ENCODE measurements at places on chromosomes 4 and X.

- DNase-seq, result no peak
Observed at GRCh38 chrX:72621163-72621562, 48.5 kb upstream of the HDAC8 start.

GRCh38 chr4:181301735-181302710 lies 941.2 kb upstream of the TENM3 start:
- DNase-seq, result no peak

DNA sequence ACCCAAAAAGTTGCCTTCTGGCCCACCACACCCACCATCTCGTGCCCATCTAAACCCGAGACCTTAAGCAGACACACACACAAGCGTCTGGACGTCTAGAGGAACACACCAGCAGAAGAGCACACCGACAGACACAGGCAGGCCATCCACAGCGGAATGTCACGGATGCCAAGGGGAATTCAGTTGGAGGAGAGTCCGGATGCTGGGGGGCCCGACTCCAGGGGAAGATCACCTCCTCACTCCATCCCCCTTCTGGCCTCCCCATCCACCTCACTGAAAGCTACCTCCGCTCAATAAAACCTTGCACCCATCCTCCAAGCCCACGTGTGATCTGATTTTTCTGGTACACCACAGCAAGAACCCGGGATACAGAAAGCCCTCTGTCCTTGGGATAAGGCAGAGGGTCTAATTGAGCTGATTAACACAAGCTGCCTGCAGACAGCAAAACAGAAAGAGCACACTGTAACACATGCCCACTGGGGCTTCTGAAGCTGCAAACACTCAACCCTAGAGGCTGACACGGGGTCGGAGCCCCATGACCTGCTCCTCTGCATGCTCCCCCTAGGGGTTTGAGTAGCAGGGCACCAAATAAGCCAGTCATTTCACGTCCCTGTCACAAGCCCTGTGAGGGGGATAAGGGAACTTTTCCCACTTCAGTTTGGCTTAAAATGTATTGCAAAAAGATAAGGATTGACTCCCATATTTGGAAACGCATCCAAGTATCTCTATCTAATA lies 339.6 kb upstream of the PCDH10 start:
- no peak for DNase-seq

DNA sequence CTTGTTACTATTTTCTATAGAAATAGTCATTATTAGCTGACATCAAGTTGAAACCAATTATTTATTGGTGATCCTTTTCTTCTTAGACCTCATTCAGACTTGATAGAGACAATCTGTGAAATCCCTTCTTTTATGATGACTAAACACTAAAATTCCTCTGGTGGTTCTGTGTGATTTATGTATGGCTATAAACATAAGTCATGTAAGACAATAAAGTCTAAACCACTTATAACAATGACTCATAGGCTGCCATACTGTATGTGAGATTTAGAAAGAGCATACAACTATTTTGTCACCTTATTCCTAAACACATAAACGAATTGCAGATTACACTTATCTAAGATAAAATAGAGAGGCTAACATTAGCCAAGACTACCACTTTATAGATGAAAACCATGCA lies 101.1 kb upstream of the PRR32 start:
- no peak for DNase-seq

DNA sequence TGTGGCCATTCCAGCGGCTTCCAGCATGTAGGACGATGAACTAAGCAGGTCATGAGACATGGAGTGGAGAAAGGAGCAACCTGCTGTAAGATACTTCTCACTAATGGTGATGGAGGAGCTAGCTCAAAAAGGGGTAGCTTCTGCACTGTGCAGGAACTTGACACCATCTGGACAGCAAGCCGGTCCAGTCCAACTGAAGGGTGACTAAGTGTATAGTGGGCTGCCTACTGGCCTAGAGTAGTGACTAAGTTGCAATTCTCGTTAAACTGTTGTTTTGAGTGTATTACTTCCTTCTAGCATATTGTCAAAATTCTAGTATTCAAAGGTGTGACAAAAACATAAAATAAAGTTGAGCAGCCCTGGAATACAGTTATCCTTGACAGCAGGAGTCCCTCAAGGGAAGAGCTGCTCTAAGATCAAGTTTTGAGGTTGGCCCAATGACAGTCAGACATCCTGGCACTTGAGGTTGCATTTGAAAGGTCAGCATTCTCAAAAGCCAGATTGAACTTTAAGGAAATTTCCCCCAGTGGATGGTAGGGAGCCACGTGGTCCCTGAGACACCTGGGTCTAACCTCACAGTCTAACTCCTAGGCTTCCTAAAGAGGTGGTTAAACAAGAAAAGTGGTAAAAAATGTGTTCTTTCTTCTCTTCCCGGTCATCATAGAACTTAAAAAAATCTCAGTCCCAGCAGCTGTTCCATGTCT lies 8.0 kb downstream of the CETN2 start:
- no peak for DNase-seq

DNA sequence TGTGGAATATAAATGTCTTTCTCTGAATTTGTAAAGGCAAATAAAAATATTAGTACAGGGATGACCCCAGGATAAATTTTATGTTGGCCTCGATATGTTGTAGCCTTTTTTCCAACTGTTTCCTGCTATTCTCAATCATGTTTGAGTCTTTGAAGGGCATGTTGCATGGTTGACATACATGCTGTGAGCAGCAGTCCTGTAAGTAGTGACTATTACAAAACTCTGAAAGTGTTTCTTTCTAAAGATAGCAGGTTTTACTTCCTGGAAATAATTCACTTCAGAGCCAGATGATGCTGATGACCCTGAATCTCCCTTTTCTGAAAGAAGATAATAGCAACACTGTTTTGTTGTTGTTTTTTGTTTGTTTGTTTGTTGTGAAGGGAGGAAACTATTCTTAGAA lies 393.0 kb upstream of the GNPDA2 start:
- no peak for DNase-seq

DNA sequence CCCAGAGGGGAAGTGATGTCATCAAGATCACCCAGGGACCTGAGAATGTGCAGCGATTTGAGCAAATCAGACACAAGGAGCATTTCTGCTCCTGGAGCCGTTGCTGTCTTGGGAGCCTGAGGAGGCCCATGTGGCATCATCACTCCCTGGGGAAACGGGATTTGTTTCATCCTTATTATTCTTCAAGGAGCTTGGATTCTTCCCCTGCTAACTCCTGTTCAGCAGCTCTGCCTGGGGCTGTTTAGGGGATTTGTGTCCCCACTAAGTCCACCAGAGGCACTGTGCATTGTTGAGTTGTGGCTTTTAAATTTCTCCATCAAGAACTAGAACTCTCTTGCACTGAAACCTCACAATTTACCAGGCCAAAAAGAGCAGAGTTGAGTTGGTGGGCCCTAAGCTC lies 104.2 kb upstream of the MSX1 start:
- DNase-seq, result no peak

DNA sequence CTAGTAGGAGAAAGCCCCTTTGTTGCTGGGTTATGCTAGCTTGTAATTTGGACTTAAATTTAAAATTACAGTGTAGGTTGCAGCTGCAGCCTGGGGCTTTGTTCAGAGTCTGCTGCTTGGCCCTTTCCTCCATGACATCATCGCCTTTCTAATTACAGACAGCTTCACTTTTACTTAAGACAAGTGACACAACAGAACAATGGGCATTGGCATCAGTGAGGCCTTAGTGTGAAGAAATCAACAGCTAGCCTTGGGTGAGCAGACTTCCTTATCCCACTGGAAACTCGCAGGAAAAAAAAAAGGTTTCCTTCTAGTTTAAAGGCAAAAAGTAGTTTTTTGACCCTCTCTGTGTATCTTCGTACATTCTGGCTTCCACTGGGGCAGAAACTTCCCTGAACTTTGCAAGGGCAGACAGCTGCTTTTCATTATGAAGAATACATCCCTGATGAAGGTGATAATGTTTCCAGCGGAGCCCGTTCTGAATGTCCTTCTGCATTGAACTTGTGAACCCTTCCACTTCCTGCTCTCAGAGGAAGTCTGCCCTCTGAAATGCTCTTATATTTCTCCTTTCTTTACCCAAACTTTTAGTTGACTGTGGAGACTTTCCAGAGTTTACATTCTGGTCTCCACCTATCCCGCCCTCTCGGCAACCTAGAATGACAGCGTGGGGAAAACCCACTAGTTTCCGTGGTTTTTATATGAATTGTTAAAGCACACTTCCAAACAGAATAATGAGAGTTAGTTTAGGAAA lies 123.2 kb upstream of the FAM9C start:
- DNase-seq, result peak; percentile 15

GRCh38 chr4:77893451-77893850 lies 30.8 kb downstream of the MRPL1 start:
- no peak for DNase-seq

- DNase-seq, result no peak
Observed at GRCh38 chrX:21883258-21883657, 27.5 kb downstream of the YY2 start.

- no peak for DNase-seq
Observed at GRCh38 chr4:33482773-33483172, 2761.5 kb downstream of the ARAP2 start.

GRCh38 chr4:152462047-152462446 lies 73.8 kb downstream of the FBXW7 start:
- no peak for DNase-seq

DNA sequence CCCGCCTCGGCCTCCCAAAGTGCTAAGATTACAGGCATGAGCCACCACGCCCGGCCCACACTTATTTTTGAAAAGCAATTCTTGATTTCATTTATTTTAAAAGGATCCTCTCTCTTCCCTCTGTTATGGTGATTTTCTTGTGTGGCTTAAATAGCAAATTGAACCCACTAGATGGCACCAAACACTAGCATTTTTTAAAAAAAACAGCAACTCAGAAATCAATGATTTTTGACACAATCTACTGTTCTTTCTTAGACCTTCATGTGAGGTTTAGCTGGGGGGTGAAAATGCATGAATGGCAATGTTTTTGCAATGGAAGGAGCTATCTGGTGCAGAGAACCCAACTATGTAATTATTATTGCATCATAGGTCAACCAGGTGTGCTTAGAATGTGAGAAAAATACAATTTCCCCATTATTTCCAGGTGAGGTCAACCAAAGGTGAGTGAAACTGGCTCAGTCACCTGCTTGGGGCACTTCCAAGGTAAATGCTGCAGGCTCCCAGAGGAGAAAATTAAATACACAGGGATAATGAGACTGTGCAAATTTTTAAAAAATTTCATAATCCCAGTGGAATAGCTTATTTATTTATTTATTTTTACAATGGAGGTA lies 226.7 kb upstream of the PRKX start:
- no peak for DNase-seq

GRCh38 chr4:10157478-10158332 lies 41.1 kb upstream of the WDR1 start:
- DNase-seq, result peak; percentile 36

- DNase-seq, result no peak
Observed at GRCh38 chr4:85005865-85006377, 39.4 kb upstream of the WDFY3 start.

DNA sequence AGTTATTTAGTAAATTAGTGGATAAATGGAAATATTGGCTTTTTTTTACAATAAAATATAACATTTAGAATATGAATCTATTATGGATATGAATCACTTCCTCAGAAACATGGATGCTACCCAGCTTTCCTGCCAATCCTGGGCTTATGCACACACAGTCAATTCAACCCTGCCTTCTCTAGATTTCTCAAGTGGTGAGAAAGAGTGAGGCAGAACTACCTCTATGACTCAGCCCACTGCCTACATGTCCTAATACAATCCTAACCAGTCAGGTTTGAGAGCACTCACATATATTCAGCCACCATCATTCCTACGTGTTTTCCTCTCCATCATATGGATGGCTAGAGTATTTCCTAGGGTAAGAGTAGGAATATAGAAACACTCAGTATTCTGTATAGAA lies 91.1 kb upstream of the ANKRD50 start:
- DNase-seq, result no peak

- DNase-seq, result no peak
Observed at GRCh38 chr4:111466811-111467604, 678.2 kb upstream of the FAM241A start.

DNA sequence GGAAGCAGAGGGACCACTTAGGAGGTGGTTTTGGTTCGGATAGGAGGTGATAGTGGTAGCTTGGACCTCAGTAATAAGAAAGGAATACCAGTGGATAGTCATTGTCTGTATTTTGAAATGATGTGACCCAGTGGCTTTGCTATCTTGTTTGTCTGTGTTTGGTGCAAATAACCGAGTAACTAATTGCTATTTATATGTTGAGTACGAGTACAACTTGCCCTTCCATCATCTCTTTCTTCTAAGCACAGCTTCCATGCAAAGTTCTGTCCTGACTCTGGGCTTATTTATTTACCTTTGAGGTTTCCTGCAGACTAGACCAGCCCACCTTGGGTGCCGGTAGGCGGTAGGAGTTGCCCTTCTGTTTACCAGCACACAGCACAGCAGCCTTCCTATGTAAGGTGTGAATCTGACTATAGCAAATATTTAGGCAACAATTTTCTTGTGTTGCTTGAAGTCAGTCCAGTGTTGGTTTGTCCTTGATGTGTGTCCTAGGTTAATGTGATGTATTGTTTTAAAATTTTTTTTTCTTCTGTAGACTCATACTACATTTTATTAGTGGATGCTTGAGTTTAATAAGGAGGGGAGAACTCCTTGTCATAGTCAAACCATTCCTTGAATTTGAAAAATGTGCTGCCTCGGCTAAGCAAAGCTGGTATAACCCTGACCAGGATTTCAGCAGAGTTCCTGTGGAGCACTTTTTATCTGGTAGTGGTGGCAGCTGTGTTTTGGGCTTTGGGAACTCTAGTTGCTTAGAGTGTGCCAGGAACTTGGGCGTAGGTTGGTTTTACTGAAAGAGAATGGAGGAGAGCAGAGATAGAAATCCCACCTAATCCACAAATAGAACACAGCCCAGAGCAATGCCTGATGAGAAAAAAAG lies 21.9 kb downstream of the PTTG2 start:
- DNase-seq, result no peak

DNA sequence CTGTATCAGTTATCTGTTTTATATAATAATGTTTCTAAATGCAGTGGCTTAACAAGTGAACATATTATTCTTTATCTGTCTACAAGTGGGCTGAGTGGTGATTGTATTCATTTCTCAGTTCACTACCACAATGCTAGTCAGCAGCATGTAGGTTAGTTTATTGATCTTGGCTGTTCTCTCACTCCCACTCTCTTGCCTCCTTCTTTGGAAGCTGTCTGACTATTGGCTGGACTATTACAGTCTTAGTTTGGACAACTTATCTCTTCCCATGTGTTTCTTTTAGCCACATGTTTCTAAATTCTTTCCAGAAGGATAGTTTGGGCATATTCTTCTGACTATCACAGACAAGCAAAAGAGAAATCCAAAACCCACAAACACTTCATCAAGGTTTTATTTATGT lies 459.5 kb upstream of the AGA start:
- no peak for DNase-seq

- no peak for DNase-seq
Observed at GRCh38 chrX:53362449-53362848, 60.0 kb downstream of the SMC1A start.

Measured in CD4-positive, alpha-beta T cell treated with Interferon alpha-2 for 1 hour (primary cell).